ENCODE measurements at places on chromosomes 1 and 21.

- DNase-seq, result no peak
Measured at GRCh38 chr1:156623946-156624813, 5.0 kb downstream of the HAPLN2 start.

- DNase-seq, result no peak
Measured at GRCh38 chr1:36523850-36524249, 41.1 kb upstream of the CSF3R start.

DNA sequence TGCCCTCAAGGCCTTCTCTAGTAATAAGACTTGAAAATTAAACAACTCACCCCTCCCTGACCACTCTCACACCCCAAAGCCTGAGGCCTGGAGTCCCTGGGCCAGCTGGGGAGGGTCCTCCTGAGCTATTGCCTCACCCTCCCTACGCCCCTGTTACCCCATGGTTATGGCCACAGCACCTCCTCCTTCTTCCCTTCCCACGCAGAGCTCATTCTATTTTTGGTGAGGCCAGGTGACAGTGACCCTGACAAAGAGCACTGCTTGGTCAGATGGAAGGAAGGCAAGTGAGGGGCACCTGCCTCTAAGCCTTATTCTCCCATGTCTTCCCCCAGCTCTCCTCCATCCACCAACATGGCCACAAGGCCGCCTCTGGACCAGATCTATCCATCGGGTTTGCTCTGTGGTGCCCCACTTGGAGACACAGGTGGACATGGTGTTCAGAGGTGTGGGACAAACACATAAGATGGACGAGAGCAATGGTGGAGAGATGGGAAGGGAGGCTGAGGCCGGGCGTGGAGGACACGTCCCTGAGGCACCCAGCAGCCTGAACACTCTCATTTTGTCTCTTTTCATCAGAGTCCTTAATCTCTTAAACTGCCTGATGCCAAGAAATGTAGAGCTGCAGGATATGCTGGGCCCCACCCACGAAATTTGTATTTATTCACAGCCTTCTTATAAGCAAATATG is 42.6 kb downstream of the FCRL5 start:
- DNase-seq, result no peak

GRCh38 chr1:115811140-115811828 is 29.6 kb downstream of the NHLH2 start:
- no peak for DNase-seq

DNA sequence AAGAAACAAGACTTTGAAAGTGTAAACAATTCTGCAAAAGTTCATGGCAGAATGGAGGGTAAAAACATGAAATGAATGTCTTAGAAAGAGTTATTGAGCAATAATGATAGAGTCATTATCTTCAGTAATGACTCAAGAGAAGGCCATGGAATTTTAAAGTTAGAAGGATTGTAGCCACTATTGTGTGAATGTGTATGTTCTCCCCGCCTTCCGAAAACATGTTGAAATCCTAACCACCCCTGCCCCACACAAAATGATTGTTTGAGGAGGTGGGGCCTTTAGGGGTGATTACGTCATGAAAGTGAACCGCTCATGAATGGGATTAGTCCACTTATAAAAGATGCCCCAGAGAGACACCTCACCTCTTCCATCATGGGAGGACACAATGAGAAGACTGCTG is 93.8 kb upstream of the CCDC190 start:
- DNase-seq, result no peak

DNA sequence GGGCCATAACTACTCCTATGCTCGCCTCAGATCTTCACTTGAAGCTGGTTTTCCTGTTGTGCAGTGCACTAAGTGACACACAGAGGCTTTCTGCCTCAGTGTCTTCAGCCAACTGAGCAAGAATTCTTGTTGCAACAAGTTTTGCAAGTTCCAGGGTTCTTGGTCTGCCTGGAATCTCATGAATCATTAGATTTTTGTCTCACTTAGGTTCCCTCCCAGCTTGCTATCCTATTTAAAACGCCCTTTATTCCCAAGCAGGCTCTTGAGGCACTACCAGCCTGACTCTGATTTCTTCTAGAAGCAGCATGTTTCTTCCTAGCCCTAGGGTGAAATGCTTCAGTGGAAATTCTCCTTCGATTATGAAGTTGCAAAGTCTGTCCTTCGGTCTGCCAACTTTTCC is 158.8 kb downstream of the C1orf21 start:
- no peak for DNase-seq

GRCh38 chr21:45824546-45825215 is 156.9 kb upstream of the COL6A1 start:
- no peak for DNase-seq

GRCh38 chr1:101382135-101382534 is 145.3 kb downstream of the S1PR1 start:
- no peak for DNase-seq

GRCh38 chr1:29909962-29910361 is 673.6 kb downstream of the PTPRU start:
- DNase-seq, result no peak

DNA sequence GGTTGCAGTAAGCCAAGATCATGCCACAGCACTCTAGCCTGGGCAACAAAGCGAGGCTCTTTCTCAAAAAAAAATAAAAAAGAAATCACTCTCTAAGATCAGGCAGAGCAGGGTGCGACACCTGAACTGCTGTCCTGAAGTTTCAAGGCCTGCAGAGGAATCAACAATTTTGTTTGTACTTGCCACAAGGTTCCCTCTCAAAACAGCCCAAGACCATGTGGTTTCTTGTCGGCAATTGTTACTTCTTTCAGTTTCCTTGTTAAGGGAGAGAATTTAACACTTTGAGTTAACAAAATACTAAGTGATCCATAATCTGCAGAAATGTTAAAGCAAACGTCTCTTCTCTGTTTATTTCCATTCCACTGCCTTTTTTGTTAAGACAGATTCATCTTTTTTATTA is 36.5 kb downstream of the MACO1 start:
- no peak for DNase-seq

- no peak for DNase-seq
Measured at GRCh38 chr21:14957836-14958235, 107.0 kb downstream of the NRIP1 start.

DNA sequence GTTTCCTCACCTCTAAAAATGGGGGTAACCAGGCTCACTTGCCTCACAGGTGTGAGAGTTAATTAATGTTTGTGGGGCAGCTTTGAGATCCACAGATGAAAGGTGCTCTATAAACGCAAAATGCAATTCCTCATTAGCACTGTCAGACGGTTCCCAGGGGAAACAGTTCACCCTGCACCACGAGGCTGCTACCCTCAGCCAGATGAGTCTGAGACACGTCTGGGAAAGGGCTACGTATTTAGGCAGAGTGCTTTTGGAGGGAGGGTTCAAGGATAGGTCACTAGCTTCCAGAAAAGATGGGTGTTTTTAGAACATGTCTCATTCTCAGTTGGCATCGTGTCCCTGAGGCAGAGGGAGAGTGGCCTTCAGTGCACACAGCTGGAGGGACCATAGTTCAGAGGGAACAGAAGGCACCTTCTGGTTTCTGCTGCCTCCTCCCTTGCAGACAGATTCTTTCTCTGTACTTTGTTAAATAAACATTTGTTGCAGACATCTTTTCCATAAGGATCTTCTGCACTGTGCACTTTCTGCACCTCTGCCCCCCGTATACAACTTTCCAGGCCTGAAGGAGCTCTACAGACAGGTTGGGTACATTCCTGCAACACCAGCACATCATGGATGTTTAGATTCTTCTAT is 139.9 kb downstream of the CLIC6 start:
- no peak for DNase-seq

DNA sequence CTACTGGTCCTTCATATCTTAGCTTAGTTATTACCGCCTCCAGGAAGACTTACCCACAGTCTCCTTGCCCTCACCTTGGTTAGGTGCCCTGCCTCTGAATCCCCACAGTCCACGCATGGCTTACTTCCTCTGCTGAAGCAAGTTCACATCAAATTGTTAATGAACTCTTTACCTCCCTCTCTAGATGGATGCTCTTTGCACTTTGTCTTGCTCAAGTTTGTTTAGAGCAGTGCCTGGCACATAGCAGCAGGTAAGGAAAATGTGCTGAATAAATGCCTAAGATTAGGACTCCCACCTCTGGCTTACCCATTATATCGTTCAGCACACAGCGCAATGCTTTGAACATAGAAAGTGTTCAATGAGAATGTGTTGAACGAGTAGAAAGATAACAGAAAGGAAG is 90.5 kb downstream of the BEND5 start:
- DNase-seq, result no peak

DNA sequence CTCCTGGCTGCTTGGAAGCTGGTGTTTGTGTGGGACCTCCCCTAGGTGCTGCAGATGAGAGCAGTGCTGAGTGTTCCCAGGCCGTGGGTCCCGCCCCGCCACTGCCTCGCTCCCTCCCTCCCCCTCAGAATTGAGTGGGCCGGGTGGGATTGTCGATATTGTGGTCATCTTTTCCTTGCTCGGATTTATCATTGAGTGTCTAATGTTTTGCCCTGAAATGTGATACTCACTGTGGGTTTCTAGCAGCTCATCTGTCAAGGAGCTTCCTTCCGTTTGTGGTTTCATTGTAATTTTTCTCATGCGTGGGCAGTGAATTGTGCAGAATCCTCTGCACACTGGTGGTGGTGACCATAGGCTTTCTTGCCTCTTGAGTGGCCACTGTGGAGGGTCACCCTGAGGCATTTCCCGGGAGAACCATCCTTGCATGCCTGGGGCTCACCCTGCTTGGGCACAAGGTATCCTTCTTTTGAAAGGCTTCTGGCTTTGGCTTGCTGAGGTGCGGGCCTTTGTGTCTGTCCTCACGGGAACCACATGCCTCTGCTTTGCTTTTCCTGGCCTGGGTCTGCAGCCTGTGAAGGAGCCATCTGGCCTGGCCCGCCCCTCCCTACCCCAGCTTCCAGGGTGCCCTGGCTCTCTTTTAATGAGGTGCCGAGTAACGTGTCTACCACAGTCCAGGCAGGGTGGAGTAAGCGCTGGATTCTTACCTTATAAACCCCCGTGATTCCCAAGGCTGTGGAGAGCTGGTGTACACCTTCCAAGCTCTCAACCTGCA is 25.6 kb downstream of the SLX9 start:
- no peak for DNase-seq

- no peak for DNase-seq
Measured at GRCh38 chr1:229887043-229887822, 179.8 kb upstream of the GALNT2 start.

GRCh38 chr1:229310833-229311232 is 32.0 kb downstream of the CCSAP start:
- DNase-seq, result no peak

- no peak for DNase-seq
Measured at GRCh38 chr1:182811975-182812722, 22.6 kb downstream of the NPL start.

GRCh38 chr1:181664543-181664942 is 181.2 kb downstream of the CACNA1E start:
- no peak for DNase-seq

DNA sequence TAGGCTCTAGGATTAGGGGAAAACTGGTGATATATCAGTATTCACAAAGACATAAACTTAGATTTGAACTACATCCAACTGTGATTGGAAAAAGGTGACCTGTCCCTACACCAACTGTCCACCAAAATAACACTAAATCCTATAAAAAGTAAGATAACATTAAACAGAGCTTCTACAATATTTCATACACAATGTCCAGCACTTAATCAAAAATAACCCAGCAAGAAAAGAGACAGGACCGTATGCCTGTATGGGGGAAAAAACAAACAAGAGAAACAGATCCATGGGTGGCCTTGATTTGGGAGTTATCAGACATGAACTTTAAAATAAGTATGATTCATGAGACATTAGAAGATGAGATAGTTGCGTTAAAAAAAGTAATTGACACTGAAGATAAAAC is 9.7 kb upstream of the COL6A2 start:
- DNase-seq, result no peak

DNA sequence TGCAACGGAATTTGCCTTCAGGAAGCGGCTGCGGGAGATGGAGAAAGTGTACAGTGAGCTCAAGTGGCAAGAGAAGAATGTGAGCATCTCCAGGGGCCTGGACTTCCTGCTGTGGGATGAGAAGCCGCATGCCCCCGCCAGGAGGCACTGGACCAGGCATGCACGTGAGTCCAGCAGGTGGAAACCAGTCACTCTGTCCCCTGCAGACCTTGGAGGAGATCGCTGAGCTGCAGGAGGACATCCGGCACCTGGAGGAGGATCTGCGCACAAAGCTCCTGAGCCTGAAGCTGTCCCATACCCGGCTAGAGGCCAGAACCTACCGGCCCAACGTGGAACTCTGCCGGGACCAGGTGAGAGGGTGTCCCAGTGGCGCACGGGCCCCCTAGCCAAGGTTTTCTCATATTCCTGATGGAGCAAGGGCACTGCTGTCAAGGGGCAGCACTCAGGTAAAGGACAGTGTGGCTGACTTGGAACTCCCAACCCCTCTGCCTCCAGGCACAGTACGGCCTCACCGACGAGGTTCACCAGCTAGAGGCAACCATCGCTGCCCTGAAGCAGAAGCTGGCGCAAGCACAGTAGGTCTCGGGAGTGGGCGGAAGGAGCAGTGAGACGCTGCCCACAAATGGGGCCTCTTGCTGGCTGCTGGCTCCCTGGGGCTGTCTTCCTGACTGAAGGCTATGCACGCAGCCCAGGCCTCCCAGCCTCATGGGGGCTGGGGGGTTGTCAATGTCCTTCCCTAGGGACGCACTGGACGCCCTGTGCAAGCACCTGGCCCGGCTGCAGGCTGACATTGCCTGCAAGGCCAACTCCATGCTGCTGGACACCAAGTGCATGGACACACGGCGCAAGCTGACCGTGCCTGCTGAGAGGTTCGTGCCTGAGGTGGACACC is 1.2 kb upstream of the ADPRS start:
- DNase-seq, result no peak

DNA sequence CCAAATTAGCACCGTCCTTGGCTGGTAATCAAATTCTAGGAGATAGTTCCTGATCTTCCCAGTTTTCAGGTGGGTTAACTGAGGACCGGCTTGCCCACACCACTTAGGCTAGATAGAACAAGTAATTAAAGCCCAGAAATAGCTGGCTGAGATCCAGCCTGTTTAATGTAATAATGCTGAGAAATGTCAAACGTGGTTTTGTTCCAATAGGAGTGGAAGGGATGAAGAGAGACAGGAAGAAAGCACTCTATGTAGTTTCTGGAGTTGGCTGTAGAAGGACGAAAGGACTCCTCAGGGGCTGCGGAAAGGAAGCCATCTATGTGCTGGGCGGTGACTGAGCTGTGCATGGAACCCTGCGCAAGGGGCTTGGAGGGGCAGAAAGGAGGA is 18.6 kb downstream of the NAV1 start:
- DNase-seq, result no peak

DNA sequence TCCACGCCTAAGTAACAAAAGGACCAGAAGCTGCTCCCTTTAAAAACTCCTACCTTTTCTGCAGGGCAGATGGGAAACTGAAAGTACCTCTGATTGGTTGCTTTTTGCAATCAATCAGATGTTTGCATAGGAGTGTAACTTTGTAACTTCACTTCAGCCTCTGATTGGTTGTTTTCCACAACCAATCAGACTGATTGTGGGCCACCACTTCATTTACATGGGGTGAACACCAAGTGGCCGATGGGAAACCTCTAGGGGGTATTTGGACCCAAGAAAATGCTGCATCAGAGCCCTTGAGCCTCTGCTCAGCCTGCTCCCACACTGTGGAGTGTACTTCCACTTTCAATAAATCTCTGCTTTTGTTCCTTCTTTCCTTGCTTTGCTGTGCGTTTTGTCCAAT is 32.8 kb upstream of the CD1D start:
- no peak for DNase-seq

- DNase-seq, result no peak
Measured at GRCh38 chr21:35401476-35401875, 352.4 kb upstream of the RUNX1 start.

- DNase-seq, result no peak
Measured at GRCh38 chr1:171717062-171717718, 24.7 kb downstream of the VAMP4 start.

- DNase-seq, result no peak
Measured at GRCh38 chr1:1051127-1051810, 22.8 kb downstream of the RNF223 start.

GRCh38 chr1:202677433-202677832 is 32.8 kb downstream of the SYT2 start:
- DNase-seq, result no peak
